ENCODE measurements at places on chromosomes 1 and 21. TPM values are rescaled to one million over a fixed set of nuclear protein-coding genes. Genes with fewer than 3 reads are reported as not detected.
A peak's percentile ranks its signal among the peaks of the same experiment; 100 is the strongest.

Gene POU3F1
- total RNA-seq: 0.19 TPM

Gene GABRD
- not detected for total RNA-seq

DNA sequence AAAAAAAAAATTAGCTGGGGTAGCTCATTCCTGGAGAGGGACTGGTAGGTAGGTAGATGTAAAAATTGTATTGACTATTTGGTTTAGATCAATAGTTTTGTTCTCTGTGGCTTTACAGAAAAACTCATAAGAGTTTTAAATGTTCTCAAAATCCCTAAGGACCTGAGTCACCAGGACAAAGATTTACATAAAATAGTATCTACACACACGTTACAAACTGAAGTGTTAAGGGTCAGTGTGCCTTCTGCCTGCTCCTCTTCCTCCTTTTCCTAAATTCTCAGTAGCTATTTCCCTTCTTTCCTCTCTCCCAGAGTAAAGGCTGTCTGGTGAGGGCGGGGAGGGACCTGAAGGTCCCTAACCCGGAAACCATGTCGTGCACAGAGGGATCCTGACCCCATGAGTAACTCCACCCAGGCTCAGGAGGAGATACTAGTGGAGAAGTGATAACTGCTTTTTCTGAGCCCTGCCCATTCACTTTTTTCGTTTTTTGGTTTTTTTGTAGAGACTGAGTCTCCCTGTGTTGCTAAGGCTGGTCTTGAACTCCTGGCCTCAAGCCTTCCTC, 8.1 kb downstream of the PLEKHM2 start:
- H3K4me3 ChIP-seq: no peak overlapping the region
- peaks cover 8% of the 10 kb centered on the region for H3K4me1 ChIP-seq
- DNase-seq: no peak

- H3K4me3 ChIP-seq: no peak overlapping the region
- no peak overlapping the region for H3K27ac ChIP-seq
- DNase-seq: no peak
- peaks cover 66% of the 10 kb centered on the region for H3K4me1 ChIP-seq
- no peaks in the 10 kb centered on the region for H3K36me3 ChIP-seq
- H3K27me3 ChIP-seq: no peaks in the 10 kb centered on the region
Measured at GRCh38 chr1:15343729-15344128, 66.0 kb upstream of the EFHD2 start.

- H3K4me3 ChIP-seq: peak overlapping the region; percentile 46
- DNase-seq: no peak
- H3K27me3 ChIP-seq: no peaks in the 10 kb centered on the region
- H3K4me1 ChIP-seq: peaks cover 12% of the 10 kb centered on the region
- peak overlapping the region; percentile 79 for H3K27ac ChIP-seq
Measured at GRCh38 chr21:31180256-31181081, 142.2 kb upstream of the KRTAP19-8 start.

GRCh38 chr1:37809942-37810341, 1.9 kb upstream of the YRDC start:
- H3K27me3 ChIP-seq: no peaks in the 10 kb centered on the region
- peaks cover 15% of the 10 kb centered on the region for H3K4me1 ChIP-seq

Gene RPTN
- not detected for total RNA-seq

DNA sequence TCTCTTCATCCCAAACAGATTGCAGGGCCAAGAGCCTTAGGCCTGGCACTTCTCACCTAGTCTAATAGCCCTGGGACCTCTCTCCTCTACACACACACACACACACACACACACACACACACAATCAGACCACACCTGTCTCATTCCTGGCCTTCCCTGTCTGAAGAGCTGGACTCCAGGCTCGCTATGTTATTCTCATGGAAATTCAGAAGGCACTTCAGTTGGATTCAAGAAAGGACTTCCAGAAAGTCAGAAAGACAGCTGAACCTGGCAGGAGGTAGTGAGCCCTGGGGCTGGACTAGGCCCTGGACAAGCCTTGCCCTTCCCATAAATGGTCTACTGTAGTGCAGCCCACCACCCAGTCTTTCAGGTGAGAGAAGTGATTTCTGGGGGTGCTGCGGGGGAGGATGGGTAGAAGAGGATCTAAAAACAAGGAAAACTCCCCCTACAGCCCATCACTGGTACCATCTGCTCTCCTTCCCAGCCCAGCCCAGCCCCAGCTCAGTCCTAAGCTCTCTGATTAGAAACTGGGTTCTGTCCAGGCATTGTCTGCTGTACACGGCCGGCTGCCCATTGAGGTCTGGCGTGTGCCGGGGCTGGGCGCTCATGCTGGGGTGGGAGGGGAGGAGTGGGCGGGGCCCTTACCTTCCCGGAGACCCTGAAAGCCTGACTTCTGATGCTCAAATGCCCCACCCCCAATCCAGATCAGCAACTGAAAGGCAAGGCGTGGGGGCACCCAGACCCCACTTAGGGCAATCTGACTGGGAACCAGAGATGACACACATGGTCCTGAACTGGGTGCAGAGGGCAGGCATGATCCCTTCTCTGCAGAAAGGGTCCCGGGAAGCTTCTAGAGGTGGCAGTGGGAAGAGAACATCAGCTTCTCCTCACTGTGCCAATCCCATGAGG, 2.5 kb downstream of the KIF21B start:
- no peaks in the 10 kb centered on the region for H3K36me3 ChIP-seq
- no peaks in the 10 kb centered on the region for H3K27me3 ChIP-seq
- DNase-seq: no peak
- peak overlapping the region; percentile 83 for H3K27ac ChIP-seq
- H3K4me1 ChIP-seq: peaks cover 74% of the 10 kb centered on the region
- peak overlapping the region; percentile 93 for H3K4me3 ChIP-seq

Gene EEIG2
- 10.9 TPM for total RNA-seq

DNA sequence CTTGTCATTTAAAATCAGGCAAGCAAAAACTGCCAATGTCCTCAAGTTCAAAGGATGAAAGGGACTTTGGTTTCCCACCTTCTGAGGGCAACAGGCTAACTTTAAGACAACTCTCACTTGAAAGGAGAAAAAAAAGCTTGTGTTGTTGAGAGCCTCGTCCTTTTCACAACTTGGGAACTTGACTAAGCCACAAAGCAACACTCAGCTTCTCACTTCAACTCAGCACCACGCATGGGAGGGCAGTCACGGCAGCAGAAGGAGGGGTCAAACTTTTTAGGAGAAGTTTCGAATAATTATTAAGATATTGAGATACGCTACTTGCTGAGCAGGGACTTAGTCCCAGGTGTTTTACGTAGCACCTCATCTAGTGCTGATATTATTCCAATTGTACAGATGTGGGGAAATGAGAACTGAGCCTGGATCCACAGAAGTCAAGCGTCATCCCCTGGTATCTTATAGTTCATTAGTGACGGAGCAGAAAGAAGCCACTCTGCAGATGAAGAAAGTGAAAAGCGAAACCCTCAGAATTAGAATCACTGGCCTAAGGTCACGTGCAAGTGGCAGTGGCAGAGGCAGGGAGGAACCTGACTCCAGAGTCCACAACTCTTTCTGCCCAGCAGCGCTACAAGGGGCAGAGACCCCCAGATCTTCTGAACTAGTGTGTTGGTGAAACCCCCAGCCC, 83.6 kb downstream of the JAK1 start:
- H3K4me3 ChIP-seq: no peak overlapping the region
- DNase-seq: no peak
- no peak overlapping the region for H3K27ac ChIP-seq

- no peak for DNase-seq
- no peaks in the 10 kb centered on the region for H3K4me1 ChIP-seq
- H3K27ac ChIP-seq: no peak overlapping the region
- no peaks in the 10 kb centered on the region for H3K27me3 ChIP-seq
Measured at GRCh38 chr1:207140536-207140935, 36.5 kb downstream of the C4BPA start.

GRCh38 chr1:241007668-241008067, 349.3 kb downstream of the RGS7 start:
- H3K27ac ChIP-seq: no peak overlapping the region
- H3K27me3 ChIP-seq: no peaks in the 10 kb centered on the region
- no peak for DNase-seq
- no peaks in the 10 kb centered on the region for H3K36me3 ChIP-seq

GRCh38 chr1:204031098-204031710, 41.7 kb upstream of the SOX13 start:
- no peak overlapping the region for H3K4me3 ChIP-seq
- no peak for DNase-seq
- H3K36me3 ChIP-seq: no peaks in the 10 kb centered on the region
- H3K27me3 ChIP-seq: no peaks in the 10 kb centered on the region
- H3K27ac ChIP-seq: no peak overlapping the region
- no peaks in the 10 kb centered on the region for H3K4me1 ChIP-seq

DNA sequence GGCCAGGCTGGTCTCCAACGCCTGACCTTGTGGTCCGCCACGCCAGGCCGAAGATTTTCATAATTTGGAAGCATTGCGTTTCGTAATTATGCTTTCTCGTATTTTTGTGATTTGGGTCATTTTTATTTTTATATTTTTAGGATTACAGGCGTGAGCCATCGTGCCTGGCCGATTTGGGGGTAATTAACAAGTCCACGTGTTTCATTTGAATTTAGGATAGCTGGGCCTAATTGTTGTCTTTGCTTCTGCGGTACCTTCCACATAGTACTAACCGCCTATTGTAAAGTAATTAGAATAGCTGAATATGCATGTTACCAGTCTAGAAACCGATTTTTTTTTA, 1.0 kb downstream of the RCC1 start:
- peak overlapping the region; percentile 88 for H3K27ac ChIP-seq
- peak overlapping the region; percentile 79 for H3K4me3 ChIP-seq

GRCh38 chr1:53044926-53045325, 17.1 kb upstream of the PODN start:
- no peaks in the 10 kb centered on the region for H3K4me1 ChIP-seq
- no peak overlapping the region for H3K27ac ChIP-seq

Gene OR2L13
- 0.24 TPM for total RNA-seq

DNA sequence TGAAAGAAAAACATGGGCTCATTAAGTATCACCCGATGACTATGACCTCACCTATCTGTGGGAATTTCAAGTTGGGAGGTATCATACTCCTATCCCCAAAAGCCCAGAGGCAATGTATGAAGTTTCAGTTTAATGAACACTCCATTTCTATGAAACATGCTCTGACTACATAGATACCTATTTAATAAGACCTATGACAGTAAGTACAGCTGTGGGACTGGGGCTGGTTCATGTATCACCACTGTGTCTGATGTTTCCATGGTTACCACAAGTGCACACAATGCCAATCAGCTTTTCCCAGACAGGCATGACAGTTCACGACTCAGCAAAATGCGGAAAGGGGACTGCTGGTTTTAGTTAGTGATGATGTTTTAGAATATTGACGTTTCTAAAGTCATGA, 167.7 kb downstream of the SIPA1L2 start:
- no peak for DNase-seq
- H3K36me3 ChIP-seq: no peaks in the 10 kb centered on the region
- no peaks in the 10 kb centered on the region for H3K4me1 ChIP-seq

Gene CLDN17
- total RNA-seq: not detected

Gene CYP4A22
- not detected for total RNA-seq

Gene DMRTA2
- not detected for total RNA-seq

- H3K27ac ChIP-seq: peak overlapping the region; percentile 69
- H3K4me3 ChIP-seq: no peak overlapping the region
- no peaks in the 10 kb centered on the region for H3K27me3 ChIP-seq
- H3K36me3 ChIP-seq: no peaks in the 10 kb centered on the region
- DNase-seq: no peak
Measured at GRCh38 chr1:211336775-211337174, 10.1 kb downstream of the TRAF5 start.

Gene CNKSR1
- total RNA-seq: 2.4 TPM

- DNase-seq: no peak
- no peaks in the 10 kb centered on the region for H3K27me3 ChIP-seq
- H3K36me3 ChIP-seq: peaks cover 11% of the 10 kb centered on the region
- H3K4me3 ChIP-seq: peak overlapping the region; percentile 98
- H3K4me1 ChIP-seq: peaks cover 24% of the 10 kb centered on the region
Measured at GRCh38 chr1:6603915-6604558, 1.4 kb upstream of the KLHL21 start.

Gene TCHH
- not detected for total RNA-seq

DNA sequence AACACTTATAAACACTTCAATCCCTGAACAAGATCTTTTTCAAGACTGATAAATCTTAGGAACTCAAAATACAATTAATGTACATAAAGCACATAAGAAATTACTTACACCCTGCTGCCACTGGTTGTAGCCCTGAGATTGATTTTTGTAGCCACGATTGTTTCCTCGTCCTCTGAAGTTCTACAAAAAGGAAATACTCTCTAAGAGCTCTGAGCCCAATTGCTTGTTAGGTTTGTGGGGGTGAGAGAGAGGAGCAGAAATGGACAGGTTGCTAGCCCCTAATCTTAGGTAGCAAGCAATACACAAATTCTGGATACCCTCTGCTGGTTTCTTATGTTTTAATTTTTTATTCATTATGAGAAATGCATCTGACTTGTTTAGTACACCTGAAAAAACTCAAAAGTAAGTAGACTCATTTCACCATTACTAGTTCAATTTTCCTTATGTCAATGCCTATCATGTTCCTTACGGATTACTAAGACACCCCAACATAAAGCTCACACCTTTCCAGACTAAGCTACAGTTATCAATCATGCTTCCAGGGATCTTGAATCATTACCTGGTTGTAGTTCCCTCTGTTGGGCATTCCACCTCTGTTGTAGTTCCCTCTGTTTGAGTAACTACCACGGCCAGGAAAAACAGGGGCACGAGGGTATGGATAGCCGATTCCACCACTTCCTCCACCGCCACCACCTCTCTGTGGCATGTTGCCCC, 9.3 kb downstream of the HNRNPU start:
- H3K4me1 ChIP-seq: peaks cover 71% of the 10 kb centered on the region
- H3K27me3 ChIP-seq: no peaks in the 10 kb centered on the region
- no peak for DNase-seq
- H3K27ac ChIP-seq: peak overlapping the region; percentile 42
- H3K36me3 ChIP-seq: peaks cover 43% of the 10 kb centered on the region
- H3K4me3 ChIP-seq: no peak overlapping the region

DNA sequence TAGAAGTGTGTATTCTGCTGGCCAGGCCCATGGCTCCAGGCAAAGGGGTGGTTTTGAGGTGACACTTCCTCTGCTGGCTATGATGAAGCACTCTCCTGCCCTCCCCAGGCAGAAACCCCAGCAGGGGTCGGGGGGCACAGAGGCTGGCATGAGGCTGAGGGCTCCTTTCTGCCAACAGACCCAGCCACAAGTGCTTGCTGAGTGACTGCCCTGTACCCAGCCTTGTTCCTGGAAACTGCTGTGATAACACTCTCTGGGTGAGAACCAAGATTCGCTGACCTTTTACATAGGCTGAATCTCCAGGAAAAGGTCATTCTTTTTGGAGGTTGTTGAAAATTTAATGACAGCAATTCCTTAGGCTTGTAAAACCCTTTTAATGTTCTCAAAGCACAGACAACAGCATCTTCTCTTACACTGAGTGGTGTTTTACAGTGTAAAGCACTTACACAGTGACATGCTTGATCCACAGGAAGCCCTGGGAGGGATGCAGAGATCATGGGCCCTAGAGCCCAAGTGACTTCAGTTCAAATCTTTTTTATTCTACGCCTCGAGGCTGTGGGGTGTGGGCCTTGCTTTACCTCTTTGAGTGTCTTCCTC, 155.5 kb upstream of the FGGY start:
- H3K27ac ChIP-seq: no peak overlapping the region
- H3K4me1 ChIP-seq: no peaks in the 10 kb centered on the region
- no peak overlapping the region for H3K4me3 ChIP-seq
- H3K27me3 ChIP-seq: no peaks in the 10 kb centered on the region
- no peak for DNase-seq
- H3K36me3 ChIP-seq: no peaks in the 10 kb centered on the region

- no peak overlapping the region for H3K27ac ChIP-seq
- H3K4me3 ChIP-seq: no peak overlapping the region
- no peaks in the 10 kb centered on the region for H3K27me3 ChIP-seq
- H3K4me1 ChIP-seq: no peaks in the 10 kb centered on the region
Measured at GRCh38 chr1:236844499-236845271, 49.6 kb downstream of the MTR start.

Gene EIF4G3
- 45.0 TPM for total RNA-seq

- no peaks in the 10 kb centered on the region for H3K4me1 ChIP-seq
- H3K4me3 ChIP-seq: no peak overlapping the region
- no peaks in the 10 kb centered on the region for H3K27me3 ChIP-seq
- H3K36me3 ChIP-seq: no peaks in the 10 kb centered on the region
Measured at GRCh38 chr1:153354515-153355193, 3.0 kb upstream of the S100A9 start.

Measured in naive thymus-derived CD4-positive, alpha-beta T cell (primary cell).